ENCODE measurements at places on chromosomes 4 and X.
A peak's percentile ranks its signal among the peaks of the same experiment; 100 is the strongest.

- no peak for DNase-seq
Observed at GRCh38 chr4:3527914-3528876, 4.0 kb downstream of the LRPAP1 start.

- DNase-seq, result no peak
Observed at GRCh38 chr4:98466868-98467599, 191.4 kb downstream of the TSPAN5 start.

GRCh38 chr4:184854673-184855072 is 28.9 kb upstream of the ACSL1 start:
- DNase-seq, result no peak

GRCh38 chr4:31674313-31674947 is 954.3 kb downstream of the PCDH7 start:
- DNase-seq, result no peak

DNA sequence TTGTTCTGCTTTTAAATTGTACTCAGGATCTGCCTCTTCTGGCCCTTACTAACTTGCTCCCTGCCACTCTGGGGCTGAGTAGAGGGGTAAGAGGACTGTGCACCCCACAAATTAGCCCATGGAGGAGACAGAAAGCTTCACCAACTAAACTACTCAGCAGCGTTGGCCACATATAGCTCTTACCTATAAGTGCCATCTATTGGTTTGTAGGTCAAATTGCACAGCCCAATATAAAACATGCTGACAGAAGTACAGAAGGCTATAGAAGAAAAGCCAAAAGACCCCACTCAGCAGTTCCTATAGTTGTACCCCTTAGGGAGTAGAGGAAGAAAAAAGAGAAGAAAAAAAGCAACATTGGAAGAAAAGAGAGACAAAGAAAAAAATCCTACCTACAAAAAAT is 341.2 kb upstream of the FMR1 start:
- no peak for DNase-seq

DNA sequence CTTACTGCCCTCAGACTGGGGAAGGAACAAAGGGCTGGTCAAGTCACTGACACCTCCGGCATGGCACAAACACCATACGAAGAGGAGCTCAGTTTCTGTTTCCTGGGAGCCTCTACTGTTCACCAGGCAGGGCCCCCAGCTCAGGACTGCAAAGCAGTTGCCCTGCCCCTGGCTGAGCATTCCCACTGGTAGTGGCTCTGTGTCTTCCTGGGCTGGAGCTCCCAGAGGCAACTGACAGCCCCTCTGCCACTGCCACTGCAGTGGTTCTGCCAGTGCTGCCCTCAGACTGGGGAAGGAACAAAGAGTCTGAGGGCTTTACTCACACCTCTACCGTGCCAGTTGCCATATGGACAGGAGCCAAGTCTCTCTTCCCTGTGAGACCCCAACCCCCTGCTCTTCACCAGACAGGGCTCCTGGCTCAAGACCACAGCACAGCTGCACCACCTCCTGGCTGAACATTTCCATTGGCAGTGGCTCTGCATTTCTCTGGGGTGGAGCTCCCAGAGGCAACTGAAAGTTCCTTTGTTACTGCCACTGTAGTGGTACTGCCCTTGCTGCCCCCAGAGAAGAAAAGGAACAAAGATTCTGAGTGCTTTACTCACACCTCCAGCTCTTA is 67.9 kb downstream of the SMARCA5 start:
- no peak for DNase-seq

- DNase-seq, result no peak
Observed at GRCh38 chr4:188109157-188109755, at the start of gene TRIML2. Gene TRIML2 (minus strand): TSS chr4:188109603. CDS start chr4:188105368, 4,235 bp downstream.

DNA sequence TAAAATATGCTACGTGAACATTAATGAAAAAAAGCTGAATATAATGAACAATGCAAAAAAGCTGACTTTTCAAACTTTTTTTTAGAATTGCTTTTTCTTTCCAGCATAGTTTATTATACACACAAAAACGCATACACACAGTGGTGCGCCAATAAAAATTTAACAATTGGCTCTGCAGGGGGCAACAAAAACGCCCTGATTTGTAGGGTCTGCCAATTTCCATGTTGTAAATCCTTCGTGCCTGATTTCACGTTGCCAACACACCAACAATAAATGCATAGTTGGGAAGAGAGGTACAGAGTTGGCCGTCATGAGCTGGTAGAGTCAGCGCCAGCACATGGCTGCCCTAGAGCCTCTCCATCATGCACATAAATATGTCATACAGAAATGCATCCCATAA is 333.1 kb downstream of the MAPK10 start:
- DNase-seq, result no peak

DNA sequence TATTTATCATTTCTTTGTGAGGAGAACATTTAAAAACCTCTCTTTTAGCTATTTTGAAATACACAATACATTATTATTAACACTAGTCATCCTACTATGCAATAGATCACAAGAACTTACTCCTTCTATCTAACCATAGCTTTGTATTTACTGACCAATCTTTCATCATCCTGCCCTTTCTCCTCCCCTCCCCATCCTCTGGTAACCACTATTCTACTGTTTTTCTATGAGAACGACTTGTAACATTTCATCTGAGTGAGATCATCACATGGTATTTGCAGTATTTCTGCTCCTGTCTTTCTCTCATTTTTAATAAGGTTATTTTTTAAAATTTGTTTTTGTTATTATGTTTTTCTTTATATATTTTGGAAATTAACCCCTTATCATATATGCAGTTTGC is 331.8 kb downstream of the TEX13C start:
- DNase-seq, result no peak

- DNase-seq, result no peak
Observed at GRCh38 chr4:49063670-49064069, 77.6 kb downstream of the CWH43 start.

DNA sequence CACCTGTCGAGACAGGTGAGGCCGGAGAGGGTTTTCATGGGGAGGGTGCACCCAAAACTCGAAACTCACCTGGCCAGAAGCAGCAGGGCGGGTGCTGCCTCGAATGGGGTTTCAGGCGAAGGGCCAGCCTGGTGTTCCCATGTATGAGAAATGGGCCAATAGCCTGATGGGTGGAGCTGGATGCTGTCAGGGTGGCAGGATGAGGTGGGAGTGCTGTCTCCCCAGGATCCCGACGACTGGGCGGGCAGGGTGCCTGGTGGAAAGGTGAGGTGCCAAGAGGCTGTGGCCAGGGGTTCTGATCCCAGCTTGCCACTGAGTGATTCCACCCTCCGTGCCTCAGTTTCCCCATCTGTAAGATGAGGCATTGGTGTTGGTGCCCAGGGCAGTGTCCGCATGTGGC is 16.8 kb upstream of the SH3TC1 start:
- DNase-seq, result no peak

DNA sequence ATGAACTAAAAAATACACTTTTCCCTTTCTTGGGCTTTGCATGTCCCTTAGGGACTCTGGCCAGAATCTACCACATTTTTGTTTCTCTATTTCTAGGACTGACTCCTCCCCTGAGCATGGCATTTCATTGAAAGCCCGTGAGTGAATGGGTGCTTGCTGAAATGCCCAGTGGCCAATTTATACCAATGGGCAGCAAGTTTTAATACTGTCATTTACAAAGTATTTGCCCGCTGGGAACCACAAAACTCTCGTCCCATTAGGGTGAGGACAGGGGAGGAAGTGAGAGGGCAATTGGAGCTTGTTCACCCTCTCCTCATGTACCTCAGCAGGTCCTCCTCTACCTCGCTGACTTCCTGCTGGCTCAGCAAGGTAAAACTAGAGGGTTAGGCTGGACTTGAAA is 1.1 kb downstream of the SRPX2 start:
- DNase-seq, result no peak

- no peak for DNase-seq
Observed at GRCh38 chr4:106186201-106186600, 129.8 kb downstream of the TBCK start.

- no peak for DNase-seq
Observed at GRCh38 chrX:20517565-20517964, 250.9 kb upstream of the RPS6KA3 start.

GRCh38 chrX:129007631-129008030 is 515.7 kb downstream of the SMARCA1 start:
- DNase-seq, result no peak

GRCh38 chr4:25489253-25489797 is 112.3 kb downstream of the ANAPC4 start:
- no peak for DNase-seq

GRCh38 chrX:111447298-111447697 is 35.3 kb upstream of the DCX start:
- no peak for DNase-seq

DNA sequence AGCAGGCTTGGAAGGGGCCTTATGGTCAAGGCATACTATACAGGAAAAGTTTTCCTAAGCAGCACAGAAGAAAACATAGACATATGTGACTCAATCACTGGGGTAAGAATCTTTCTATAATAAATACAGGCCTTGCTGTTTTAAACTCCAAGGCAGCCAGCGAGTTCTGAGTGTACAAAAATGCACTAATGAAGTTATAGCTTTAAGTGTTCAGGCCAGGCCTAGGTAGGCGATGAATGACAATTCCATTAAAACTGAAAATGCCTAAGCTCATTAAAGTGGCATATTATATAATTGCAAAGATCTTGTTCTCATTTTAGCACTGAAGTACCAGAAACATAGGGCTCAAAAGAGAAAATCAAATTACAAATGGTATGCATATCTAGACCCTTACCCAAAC is 716.4 kb upstream of the HS3ST1 start:
- DNase-seq, result no peak

- peak; percentile 33 for DNase-seq
Observed at GRCh38 chr4:107736924-107737448, 17.0 kb upstream of the PAPSS1 start.

DNA sequence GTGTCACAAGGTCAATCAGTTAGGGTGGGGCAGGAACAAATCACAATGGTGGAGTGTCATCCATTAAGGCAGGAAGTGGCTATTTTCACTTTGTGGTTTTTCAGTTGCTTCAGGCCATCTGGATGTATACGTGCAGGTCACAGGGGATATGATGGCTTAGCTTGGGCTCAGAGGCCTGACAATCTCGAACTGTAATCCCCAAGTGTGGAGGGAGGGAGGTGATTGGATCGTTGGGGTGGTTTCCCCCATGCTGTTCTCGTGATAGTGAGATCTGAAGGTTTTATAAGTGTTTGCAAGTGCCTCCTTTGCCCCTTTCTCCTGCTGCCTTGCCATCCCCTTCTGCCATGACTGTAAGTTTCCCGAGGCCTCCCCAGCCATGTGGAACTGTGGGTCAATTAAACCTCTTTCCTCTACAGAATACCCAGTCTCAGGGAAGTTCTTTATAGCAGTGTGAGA is 36.7 kb upstream of the STS start:
- no peak for DNase-seq

GRCh38 chrX:143934542-143934941 is 50.7 kb downstream of the UBE2NL start:
- DNase-seq, result no peak

DNA sequence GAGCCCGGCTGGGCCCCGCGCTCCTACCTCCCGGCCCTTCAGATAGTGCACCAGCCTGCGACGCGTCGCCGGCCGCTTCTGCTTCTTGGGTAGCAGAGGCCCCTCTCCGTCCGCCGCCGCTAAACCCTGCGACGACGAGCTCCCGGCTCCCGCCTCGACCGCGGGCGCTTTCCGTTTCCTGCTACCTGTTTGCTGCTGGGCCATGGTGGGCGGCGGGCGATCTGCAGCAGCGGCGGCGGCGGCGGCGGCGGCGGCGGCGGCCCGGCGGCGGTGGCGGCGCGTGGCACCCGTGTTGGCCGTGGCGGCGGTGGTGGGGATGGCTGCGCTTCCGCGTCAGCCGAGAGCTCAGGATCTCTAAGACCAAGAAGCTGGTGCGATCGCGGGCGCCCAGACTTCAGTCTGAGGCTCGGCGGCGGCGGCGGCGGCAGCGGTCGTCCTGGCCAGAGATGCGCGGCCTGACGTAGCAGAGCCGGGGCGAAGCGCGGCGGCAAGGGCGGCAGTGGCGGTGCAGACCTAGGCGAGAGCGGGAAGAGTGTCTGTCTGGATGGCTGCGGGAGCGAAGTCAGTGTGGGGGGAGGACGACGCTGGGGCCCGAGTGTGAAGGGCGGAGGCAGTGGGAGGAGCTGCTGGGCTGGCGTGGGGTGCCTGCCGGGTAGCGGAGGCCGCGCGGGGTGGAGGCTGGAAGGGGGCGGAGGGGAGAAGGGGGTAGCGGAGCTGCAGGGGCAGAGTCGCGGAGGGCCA is at the start of gene DCAF12L2:
Gene DCAF12L2, minus strand, starts transcription at position 569 of the 741 bp plus-strand sequence. Its CDS starts 365 bp downstream, at position 204.
- no peak for DNase-seq

DNA sequence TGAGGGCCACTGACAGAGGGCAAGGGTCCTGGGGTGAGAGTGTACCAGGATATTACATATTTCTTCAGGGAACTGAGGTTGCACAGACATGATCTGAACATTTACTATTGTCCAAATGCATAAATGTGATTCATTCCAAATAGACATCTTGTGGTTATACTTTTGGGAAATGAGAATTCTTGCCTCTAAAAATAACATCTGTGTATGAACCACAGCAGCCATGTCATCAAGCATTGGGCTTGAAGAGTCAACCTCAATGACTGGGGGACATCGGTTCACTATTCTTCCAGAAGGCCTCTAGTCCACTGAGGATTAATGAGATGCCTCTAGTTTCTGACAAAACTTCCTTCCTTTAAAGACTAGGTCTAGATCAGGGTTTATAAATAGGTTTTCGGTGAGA is 193.1 kb upstream of the GPC4 start:
- DNase-seq, result no peak

DNA sequence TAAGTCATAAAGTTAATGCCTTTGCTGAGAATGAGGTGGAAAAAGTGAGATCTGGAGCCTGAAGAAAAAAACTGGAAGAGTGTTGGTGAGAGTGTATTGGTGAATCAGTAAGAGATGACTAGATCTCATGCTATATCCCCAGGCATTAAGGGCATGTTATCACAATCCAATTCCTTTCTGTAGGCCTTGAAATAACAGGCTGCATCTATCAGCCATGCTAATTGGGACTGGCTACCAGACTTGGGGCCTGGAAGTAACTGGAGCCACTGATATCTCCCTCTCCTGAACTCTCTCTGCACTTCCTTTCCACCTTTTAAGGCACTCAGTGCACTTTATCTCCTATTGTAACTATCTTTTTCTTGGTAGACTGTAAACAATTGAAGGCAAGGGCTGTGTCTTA is 88.8 kb upstream of the HPRT1 start:
- DNase-seq, result no peak

GRCh38 chr4:84412062-84412461 is 87.0 kb downstream of the NKX6-1 start:
- no peak for DNase-seq

DNA sequence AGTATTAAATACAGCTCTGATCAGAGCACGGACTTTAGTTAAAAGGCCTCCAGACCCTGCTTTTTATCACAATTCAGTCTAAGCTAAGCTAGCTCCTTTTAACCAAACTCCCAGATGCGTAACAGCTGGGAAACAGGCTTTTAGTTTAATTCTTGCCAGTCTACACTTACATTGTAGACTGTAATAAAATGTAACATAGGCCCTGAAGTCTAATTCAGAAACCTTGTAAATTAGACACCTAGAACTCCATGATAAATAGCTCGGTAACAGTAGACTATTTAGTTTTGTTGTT is 20.1 kb downstream of the FBXO8 start:
- DNase-seq, result no peak
